NCI-H2227 treated with DMSO at 0.1 percent for 48 hours (cell line): ENCODE measurements at places on chromosomes 13 and 19.

- DNase-seq: peak; percentile 39
Measured at GRCh38 chr13:101139081-101139480, 277.2 kb downstream of the NALCN start.

- DNase-seq: peak; percentile 44
Measured at GRCh38 chr13:33543631-33544265, 258.2 kb upstream of the STARD13 start.

DNA sequence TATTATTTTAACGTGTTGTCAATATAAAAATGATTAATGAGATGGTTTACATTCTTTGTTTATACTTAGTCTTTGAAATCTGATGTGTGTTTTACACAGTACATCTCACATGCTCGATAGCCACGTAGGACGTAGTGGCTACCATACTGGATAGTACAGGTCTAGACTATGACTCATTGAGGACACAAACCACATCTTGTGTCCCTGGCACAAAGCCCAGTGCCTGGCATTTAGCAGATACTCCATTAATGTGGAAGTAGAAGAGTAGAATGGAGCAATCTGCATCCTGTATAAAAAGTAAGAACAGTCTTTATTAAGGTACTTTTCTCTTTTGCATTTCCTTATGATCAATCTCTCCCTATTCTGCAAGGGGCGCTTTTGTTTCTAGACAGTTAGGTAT, 49.0 kb upstream of the FRY start:
- DNase-seq: no peak

DNA sequence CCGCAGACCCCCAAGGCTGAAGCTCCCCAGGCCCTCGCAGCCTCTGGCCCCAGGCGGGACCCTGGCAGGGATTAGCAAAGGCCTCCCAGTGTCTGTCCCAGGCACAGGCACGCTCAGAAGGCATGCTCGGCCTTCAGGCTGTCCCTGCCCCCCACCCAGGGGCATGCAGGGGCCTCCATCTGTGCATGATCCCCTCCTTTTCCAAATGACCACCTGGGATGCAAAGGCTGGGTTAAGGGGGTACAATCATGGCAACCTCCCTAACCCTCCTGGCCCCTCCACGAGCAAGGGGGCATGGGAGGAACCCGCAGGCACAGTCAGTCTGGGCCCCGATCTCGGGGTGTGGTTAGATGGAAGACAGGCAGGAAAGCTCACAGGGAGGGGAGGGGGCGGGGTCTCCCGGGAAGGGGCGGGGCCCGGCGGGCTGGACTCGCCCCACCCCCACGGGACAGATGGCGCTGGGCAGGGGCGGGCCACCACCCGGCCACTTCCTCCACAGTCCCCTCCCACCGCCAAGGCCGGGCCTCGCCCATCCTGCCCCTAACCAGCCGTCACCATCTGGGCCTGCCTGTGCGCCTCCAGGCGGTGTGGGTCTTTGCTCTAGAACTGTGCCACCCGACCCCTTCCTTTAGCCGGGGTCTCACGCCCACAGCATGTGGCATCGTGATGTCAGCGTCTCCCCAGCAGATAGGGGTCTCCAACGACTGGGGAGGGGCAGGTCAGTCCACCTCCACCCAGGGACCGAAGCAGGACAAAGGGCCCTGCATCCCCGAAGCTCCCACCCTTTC, 7.0 kb upstream of the REXO1 start:
- no peak for DNase-seq

DNA sequence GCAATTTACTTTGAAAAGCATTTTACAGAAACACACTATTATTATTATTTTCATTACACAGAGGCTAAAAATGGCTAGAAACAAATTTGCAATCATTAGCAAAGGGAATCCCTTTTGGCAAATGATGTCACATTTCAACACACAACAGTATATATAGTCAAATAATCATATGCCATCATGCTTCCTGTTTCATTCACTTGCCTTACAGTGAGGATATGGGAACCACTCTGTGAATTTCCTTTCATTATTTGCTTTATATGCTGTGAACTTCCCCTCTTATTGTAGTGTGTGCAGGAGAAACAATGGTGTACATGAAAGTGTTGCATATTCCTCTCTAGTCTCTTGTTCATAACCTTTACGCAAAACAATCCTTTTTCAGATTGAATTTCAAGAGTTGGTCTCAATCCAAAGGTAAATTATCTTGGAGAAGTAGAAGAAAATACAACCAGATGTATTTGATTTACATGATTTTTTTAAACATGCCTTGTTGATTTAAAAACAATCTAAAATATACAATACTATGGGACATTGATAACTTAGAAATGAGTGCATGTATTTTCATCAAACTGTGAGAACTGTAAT, 657.3 kb downstream of the EFNB2 start:
- DNase-seq: no peak

DNA sequence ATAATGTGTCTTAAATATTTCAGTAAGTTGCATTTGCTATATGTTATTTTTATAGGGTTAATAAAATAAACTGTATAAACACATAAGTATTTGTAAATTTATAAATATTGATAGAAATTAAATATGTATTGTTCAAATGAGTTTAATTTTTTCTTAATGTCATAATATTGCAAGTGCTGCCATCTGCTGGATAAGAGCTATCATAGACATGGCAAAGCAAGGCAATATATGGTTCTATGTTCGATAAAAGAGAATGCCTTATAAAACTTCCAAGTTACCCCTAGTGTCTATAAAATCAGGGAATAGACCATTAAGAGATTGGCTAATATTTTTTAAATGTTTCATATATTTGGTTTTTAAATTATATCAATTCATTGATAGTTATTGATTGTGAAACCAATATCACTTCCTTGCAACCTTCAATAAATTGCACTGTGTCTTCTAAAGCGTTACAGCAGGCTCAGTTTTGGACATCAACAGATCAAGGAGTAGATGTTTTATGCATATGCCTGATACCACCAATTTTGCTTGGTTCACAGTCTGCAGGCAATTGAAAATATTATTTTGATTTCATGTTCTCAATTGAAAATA, 29.0 kb upstream of the SLITRK6 start:
- DNase-seq: peak; percentile 7

- DNase-seq: no peak
Measured at GRCh38 chr13:73056565-73056962, 2.2 kb upstream of the KLF5 start.

DNA sequence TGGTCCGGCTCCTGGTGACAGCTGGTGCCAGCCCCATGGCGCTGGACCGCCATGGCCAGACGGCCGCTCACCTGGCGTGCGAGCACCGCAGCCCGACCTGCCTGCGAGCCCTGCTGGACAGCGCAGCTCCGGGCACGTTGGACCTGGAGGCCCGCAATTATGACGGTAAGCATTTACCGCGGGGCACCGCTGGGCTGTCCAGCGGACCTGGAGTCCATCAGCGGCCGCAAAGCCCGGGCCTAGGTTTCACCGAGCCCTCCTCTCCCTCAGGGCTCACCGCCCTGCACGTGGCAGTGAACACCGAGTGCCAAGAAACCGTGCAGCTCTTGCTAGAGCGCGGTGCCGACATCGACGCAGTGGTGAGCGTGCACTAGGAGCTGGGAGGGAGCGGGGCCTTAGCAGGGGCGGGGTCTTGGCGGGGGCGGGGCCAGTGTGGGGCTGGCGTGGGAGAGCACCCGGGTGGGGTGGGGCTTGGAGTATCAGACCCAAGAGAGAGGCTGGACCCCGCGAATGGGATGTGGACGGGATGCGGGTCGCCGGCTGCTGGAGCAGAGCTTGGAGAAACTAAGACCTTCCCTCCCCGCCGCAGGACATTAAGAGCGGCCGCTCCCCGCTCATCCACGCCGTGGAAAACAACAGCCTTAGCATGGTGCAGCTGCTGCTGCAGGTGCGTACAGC, 8.7 kb downstream of the BCL3 start:
- DNase-seq: peak; percentile 29

DNA sequence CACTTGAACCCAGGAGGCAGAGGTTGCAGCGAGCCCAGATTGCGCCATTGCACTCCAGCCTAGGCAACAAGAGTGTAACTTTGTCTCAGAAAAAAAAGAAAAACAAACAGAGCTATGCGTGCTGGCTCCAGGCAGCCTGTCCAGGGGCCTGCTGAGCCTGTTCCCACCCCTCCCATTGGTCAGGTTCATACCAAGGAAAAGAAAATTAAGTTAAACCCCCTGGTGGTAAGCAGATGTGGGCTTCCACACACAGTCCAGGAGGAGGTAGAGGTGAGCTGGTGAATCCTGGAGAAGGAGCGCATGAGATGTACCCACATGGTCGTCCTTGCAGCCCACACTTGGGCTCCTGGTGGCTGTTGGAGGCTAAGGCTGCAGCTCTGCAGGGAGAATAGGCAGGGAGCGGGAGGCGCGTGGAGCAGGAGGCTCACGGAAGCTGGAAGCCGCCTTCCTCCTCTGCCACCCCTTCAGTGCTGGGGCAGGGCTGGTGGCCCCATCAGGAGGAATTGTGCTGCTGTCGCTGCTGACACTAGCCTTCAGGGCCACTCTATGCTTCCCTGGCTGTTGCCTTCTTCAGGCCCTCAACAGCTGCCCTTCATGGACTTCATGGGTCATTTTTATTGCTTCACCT, 10.5 kb upstream of the CHAMP1 start:
- DNase-seq: no peak

GRCh38 chr13:37775871-37776270, 93.7 kb downstream of the TRPC4 start:
- no peak for DNase-seq

- no peak for DNase-seq
Measured at GRCh38 chr19:50791594-50792271, 1.5 kb downstream of the ACP4 start.

DNA sequence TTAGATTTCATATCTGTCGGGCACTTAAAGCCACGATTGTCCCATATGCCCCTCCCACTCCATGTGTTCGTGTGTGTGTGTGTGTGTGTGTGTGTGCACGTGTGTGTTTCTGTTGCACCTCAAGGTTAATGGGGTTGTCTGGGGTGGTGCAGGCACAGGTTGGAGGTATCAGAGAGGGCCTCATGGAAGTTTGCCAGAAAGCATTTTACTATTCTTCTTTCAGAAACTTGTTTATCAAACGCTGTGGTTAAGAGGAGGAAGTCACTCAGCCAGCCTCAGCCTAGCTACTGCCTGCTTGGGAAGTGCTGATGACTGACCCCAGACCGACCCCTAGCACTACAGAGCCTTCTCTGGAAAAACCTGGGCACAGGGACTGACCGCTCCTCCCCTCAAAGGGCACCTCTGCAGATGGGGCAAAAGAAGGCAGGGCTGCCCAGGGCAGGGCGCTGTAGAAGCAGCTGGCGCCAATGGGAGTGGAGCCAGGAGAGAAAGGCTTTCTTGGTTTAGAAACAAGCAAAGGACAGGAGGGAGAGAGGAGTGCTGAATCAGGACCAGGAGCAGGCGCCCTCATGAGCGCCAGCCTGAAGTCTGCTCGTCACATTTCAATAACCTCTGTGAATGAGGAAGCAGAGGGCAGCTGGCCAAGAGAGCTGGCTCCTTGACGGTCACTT, 3.9 kb downstream of the SIAH3 start:
- no peak for DNase-seq

DNA sequence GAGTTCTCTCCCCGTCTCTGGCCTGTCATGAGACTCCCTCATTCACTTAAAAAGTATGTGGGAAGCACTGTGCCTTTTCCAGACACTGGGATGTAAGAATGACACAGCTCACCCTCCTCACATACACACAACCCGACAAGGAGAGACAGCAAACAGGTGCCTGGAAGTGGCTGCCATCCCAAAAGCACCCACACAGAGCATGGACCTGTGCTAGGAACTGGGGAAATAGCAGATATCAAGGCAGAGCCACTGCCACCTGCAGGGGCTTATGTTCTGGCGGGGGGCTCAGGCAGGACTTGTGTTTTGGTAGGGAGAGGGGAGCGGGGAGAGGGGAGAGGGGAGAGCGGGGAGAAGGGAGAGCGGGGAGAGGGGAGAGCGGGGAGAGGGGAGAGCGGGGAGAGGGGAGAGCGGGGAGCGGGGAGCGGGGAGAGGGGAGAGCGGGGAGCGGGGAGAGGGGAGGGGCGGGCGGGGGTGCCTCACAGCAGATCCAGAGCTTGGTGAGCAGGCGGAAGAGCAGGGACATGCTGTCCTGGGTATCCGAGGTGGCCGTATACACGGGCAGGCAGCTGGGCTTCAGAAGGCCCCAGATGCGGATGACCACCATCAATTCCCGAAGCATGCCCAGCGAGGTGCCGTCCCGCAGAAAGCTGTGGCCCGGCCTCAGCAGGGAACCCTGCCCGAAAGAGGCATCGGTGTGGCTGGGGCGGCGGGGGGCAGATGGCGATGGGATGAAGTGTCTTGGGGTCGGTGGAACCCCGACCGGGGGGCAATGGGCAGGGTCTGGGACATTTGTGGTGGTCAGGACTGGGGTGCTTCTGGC, 12.2 kb downstream of the CFD start:
- no peak for DNase-seq

- no peak for DNase-seq
Measured at GRCh38 chr19:39237200-39238184, 7.3 kb downstream of the IFNL3 start.

GRCh38 chr13:99087954-99088491, 110.2 kb upstream of the DOCK9 start:
- DNase-seq: peak; percentile 57

DNA sequence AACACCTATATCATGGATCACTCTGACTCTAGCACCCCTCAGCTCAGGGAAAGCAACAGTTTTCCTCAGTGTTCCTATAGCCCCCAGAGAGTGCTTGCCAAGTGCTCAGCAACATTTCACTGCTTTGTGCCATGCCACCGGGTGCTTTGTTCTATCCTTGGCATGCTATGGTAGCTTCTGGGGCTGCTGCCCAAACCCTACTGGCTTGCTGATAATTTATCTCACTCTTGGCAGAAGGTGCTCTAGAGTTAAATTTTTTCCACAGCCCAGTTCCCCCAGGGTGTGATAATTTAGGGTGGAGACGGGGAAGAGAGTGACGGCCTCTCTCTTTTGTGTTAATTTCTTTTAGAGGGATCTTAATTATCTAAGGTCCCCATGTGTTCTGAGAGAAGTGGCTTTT, 12.6 kb upstream of the CSNK1A1L start:
- no peak for DNase-seq

- no peak for DNase-seq
Measured at GRCh38 chr13:87444135-87444534, 227.0 kb upstream of the SLITRK5 start.

DNA sequence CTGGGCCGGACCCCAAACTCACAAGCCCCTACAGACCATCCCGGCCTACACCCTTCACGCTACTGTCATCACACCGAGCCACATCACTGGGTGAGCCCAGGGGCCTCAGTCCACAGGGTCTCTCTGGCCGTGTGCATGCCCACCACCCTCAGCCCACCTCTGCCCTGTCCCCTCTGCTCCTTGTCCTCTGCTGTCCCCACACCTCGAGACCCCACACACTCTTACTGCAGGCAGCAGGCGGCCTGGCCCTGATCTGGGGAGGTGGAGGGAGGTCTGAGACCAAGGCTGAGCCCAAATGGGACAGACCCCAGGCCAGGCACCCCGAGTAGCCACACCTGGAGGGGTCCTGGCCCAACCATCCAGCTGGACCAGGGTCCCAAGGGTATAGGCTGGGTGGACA, 35.2 kb downstream of the PEPD start:
- no peak for DNase-seq
